ENCODE measurements at places on chromosomes 3 and 15.

DNA sequence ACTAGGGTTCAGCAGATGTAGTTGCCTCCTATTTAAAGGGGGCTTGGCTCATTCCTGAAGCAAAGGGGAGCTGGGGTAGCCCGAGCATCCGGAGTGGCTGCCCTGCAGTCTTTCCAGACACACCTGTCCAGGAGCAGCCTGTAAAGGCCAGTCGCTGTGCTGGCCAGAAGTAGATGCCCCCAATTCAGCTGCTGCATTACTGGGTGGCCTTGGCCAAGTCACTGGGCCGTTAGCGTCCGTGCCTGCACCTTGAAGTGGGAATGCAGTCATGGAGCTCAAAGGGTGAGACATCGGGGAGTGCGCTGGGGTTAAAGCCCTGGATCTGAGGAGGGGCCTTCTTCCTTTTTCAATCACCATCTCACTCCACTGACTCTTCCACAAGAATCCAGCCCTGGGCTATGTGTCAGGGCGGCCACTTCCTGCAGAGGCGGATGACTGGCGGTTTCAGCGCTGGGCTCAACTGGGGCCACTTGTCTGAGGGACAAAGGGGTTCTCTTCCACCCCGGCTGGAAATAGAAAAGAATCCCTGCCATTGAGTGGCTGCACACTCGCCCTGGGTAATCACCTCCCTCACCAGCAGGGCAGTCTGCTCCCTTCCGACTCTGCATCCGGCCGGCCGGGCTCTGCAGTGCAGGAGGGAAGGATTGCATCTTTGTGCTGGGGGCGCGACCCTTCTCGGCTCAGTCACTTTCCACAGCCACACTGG lies 11.8 kb downstream of the ALDH1A3 start:
- DNase-seq: no peak

- DNase-seq: no peak
Measured at GRCh38 chr3:107934808-107935207, 156.0 kb downstream of the CD47 start.

GRCh38 chr3:85785766-85786165 lies 827.0 kb downstream of the CADM2 start:
- no peak for DNase-seq

- no peak for DNase-seq
Measured at GRCh38 chr3:10577486-10577885, 72.1 kb upstream of the ATP2B2 start.

GRCh38 chr3:162082516-162082915 lies 585.9 kb downstream of the OTOL1 start:
- DNase-seq: no peak

DNA sequence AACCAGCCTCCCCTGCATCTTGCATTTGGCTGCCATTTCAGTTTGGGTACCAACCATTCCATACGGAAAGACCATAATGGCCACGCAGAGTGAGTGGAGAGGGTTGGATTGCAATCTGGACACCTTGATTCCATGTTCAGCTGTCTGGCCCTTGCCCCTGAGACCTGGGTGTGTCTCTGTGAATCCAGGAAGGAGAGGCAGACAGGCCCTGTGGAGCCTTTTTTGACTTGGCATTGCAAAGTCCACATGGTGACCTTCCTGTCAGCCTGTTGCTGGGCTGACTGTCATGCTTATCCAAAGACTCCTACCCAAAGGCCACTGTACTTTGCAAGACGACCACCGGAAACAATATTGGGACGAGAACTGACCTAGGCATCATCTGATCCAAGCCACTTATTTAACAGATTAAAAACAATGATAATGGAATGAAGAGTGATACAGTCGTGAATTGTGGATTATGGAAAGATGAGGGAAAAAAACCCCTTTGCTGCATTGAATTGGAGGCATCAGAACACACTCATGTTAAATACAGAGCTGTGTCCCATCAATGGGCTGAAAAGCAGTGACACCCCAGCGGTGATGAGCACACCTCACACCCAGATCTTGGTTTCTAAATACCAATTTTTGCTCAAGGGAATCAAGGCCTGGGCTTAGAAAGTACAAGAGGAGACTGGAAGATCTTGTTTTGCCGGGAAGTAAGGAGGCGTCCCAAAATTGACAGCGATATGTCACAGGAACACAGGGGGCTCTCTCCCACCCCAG lies 86.0 kb downstream of the LRRK1 start:
- no peak for DNase-seq

- DNase-seq: no peak
Measured at GRCh38 chr15:65221697-65222096, 10.4 kb upstream of the CILP start.

All from NCI-H2081 treated with DMSO at 0.1 percent for 48 hours (cell line).